ENCODE measurements at places on chromosomes 3 and 15.

- no peak for DNase-seq
These were observed 33.4 kb upstream of the STIMATE start for GRCh38 chr3:52930748-52931147.

GRCh38 chr15:85725019-85725418 is 69.7 kb downstream of the KLHL25 start:
- peak; percentile 28 for DNase-seq

- DNase-seq = no peak
These were observed 19.5 kb downstream of the DUSP7 start for GRCh38 chr3:52036829-52037228.

GRCh38 chr15:99506399-99506798 is 59.4 kb upstream of the MEF2A start:
- DNase-seq = peak; percentile 11

- no peak for DNase-seq
These were observed 329.7 kb downstream of the UNC13C start for GRCh38 chr15:54307926-54308325.

DNA sequence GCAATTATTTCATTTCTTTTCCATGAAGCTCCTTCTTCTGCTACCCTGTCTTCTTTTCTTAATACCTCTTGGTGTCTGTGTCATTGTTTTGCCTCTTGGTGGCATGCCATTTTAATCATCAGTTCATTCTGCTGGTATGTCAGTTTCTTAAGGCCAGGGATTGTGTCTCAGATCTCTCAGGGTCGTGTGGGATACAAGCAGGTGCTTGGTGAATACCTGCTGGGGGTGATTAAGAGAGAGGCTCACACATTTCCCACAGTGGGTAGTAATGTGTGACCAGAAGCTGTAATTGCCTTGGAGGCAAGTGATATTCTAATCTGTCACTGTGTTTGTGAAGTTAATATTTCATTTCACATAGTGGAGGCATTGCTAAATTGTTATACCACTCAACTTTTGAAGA is 361.4 kb upstream of the TRIM42 start:
- DNase-seq = no peak

GRCh38 chr15:67551207-67551743 is 8.8 kb downstream of the MAP2K5 start:
- DNase-seq = no peak

- no peak for DNase-seq
These were observed 277.5 kb upstream of the RGMA start for GRCh38 chr15:93366387-93367100.

GRCh38 chr3:77800893-77801292 is 761.0 kb downstream of the ROBO2 start:
- DNase-seq = no peak

DNA sequence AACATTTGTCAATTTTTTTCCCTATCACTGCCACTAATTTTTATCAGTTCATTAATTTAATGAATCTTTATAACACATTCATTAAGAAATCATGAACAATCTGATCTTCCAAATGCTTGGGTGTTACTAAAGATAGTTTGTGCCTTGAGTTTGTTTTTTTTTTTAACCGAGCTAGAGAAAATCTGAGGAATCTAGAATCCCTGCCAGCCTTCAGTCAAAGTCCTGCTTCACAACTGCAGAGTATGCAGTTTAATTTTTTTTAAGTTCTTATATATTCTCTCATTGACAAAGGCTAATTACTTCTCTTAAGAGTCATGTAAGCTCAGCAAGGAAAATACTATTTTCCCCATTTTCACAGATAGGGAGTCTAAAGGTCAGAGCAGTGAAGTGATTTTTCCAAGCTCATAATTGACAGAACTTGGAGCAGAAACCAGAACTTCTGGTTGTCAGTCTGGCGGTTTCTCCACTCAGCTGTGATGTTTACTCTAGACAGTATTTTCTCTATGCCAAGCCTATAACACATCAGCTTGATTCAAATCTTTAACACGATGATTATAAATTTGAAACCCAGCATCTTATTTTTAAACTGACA is 55.7 kb downstream of the TNIK start:
- peak; percentile 22 for DNase-seq

GRCh38 chr3:102307442-102307841 is 127.4 kb upstream of the ZPLD1 start:
- DNase-seq = no peak

- DNase-seq = no peak
These were observed 59.3 kb upstream of the COL6A6 start for GRCh38 chr3:130457671-130458070.

GRCh38 chr15:58313810-58314592 is 117.8 kb upstream of the LIPC start:
- no peak for DNase-seq
